ENCODE measurements at places on chromosomes 1 and 21.

DNA sequence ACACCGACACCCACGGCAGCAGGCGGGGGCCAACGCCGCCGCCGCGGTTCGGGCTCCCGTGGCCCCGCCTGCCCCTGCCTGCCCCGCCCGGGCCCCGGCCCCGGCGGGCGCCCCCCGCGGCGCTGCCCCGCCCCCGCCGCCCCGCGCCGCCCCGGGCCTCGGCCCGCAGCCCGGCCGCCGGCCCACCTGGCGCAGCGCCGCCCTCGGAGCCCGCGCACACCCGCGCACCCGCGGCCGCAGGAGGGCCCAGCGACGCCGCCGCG, at the start of gene WNT3A:
WNT3A (plus strand) TSS at position 213 of the 263 bp plus-strand sequence. CDS start 131 bp downstream, outside the sequence.
- no peak for DNase-seq

DNA sequence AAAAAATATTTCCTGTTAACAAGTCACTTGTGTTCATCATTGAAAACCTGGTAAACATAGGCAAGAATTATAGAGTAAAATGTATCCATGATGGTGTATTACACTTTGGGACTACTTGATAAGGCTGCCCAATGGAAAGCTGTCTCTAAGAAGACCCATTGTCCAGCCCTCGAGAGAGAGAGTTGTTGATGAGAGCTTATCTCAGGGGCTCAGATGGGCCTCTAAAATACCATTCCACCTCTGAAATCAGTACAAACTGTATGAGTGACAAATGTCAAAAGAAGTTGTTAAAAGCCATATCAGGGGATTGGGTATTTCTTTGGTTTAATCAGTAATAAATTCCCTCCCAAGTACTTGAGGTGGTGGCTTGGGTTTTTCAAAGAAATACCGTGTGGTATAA, 96.1 kb downstream of the KCNK1 start:
- no peak for DNase-seq

- DNase-seq: no peak
Observed at GRCh38 chr1:164472841-164473240, 86.1 kb upstream of the PBX1 start.

DNA sequence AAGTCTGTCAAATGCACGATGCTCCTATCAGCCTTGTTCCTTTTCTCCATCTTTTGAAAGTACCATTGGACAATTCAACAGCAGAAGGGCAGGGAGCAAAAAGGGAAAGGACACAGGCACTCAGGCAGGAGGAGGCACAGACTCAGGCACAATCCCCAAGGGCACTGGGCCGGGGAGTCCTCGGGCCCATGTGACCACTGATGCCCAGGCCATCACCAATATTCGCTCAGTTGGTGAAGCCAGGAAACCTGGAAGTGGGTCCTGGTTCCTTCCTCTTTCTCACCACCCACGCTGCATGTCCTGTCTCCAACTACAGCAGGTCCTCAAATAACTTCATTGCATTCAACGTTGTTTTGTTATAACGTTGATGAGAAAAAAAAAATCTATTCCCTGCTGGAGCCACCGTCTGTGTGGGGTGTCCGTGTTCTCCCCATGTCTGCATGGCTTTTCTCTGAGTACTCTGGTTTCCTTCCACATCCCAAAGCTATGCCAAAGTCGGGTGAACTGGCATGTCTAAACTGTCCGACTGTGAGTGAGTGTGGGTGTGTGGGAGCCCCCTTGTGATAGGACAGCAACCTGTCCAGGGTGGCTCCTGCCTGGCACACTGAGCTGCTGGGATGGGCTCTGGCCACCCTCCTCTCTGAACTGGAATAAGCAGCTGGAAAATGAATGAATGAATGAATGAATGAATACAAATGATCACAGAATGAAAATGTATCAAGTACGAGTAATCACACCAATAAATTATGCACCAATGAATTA, 12.5 kb downstream of the NID1 start:
- no peak for DNase-seq

DNA sequence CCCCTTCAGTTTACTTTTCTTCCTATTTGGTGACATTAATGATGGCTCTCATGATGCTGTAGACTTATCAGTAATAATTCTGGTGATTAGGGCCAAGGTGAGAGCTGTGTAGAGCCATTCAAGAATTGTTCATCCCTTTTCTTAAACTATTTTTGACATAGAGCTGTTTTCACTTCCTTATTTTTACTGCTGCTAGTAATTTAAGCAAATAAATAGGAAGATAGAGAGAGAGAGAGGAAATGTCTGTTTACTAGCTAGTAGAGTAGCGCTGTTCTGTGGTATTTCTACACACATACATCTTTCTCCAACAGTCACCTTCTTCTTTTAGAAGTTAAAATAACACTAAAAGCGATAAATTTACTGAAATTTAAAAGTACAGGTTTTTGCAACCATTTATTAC, 678.0 kb upstream of the ZP4 start:
- no peak for DNase-seq

- DNase-seq: no peak
Observed at GRCh38 chr1:219813294-219813693, 115.1 kb downstream of the SLC30A10 start.

- DNase-seq: no peak
Observed at GRCh38 chr1:203528976-203529835, 35.3 kb downstream of the OPTC start.

DNA sequence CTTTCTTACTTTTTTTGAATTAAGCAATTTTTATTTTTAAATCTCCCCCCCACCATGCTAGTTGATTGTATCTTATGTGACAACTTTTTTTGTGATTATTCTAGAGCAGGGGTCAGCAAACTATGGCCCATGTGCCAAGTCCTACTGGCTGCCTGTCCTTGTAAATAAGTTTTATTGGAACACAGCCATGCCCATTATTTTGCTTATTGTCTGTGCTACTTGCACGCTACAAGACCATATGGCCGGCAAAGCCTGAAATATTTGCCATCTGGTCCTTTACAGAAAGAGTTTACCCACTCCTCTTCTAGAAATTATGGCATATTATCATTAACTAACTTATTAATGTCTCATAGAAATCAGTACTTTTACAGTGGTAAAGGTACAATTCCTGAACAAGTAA, 51.7 kb downstream of the AK5 start:
- DNase-seq: no peak

- no peak for DNase-seq
Observed at GRCh38 chr1:152506899-152507498, 3.6 kb upstream of the LCE5A start.

DNA sequence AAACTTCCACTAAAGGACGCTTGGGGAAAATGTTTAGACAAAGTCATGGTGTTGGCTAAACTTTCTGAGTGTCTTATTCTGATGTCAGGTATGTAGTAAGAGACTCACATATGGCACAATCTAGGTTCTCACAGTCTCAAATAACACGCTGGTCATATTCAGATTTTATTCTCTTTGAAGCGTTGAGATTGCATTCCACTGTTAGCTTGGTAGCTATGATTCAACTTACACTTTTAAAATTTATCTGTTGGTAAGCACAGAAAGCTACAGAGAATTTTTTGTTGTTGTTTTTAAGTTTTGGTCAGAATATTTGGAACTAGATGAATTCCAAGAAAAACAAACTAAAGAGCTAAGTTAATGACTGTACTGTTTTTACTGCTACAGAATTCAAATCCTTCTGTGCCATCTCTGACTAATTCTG, 126.7 kb downstream of the PRRX1 start:
- no peak for DNase-seq

DNA sequence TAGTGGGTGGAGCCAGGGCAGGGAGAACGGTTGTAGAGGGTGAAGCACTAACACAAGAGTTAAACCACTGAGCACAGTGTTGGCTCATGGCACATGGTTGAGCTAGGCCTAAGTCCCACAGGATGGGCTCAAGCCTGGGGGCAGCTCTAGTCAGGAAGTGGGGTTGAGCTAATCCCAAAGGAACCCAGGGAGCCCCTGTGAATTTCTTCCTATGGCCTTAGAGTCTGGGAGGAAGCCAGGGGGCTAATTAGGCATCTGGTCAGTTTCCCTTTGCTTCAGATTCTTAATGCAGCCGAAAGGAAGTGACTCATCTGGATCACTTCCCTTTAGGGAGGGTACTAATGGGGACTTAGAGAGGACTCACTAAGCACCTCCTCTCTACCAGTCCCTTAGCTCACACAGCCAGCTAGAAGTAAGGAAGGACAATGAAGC, 10.1 kb downstream of the CFAP45 start:
- DNase-seq: peak; percentile 87

DNA sequence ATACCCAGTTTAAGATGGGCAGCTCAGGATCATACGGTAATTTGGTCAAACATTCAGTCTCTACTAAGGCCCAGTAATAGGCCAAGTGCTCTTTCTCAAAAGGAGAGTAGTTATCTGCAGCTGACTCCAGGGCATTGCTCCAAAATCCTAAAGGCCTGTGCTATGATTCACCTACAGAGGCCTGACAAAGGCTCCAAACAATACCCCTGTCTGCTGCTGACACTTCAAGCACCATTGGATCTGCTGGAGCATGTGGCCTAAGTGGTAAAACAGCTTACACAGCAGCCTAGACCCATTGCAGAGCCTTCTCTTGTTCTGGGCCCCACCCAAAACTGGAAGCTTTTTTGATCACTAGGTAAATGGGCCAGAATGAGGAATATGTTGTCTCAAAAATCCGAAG, 22.8 kb downstream of the SLAMF7 start:
- peak; percentile 79 for DNase-seq

- no peak for DNase-seq
Observed at GRCh38 chr1:227560393-227561173, 2.8 kb upstream of the ZNF678 start.

DNA sequence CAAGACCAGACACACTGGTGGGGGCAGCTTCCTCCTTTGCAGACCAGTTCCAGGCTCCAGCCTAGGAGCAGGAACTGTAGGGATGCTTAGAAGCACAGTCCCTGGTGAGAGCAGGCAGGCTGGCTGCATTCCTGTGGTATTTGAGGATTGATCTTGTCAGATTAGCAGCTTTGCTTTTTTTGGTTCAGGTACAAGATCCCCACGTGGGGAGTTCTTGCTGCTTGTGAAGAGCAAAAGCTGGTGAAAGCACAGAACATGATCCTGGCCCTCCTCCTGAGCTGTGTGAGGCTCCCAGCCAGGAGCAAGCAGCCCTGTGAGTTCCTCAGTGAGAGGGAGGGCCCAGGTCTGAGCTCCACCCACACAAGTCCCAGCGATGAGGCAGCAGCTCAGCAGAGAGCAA, 75.3 kb upstream of the ARTN start:
- DNase-seq: peak; percentile 99

DNA sequence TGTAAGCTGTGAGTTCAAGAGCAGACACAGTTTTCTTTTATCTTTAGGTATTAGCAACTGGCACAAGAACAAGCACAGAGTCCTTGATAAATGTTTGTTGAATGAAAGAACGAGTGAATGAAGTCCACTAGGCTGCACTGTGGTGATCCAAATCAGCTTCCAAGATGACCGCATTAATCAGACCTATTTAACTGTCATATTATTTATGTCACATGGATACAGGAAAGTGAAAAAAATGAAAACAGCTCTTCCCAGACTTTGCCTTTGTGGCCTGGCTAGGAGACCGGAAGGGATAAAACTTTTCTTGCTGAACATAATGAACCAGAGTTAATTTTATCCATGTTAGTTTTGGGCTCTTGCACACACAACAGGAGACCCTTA, 261.3 kb downstream of the TNR start:
- no peak for DNase-seq

DNA sequence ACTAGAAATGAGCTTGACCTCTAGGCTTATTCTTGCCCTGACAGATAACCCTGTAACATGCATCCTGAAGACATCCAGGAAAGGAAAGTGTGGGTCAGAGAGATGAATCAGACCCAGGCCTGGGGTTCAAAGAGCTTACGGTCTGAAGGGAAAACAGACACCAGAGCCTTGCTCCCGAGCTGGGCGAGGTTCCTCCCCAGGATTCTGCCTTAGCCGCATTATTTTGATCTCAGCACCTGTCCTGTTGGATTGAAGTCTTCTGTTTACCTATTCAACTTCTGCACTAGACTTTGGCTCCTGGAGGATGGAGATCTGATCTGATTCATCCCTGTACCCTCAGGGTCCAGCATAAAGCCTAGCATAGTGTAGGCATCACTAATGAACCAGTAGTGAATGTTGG, 1.9 kb downstream of the CYP4B1 start:
- no peak for DNase-seq

DNA sequence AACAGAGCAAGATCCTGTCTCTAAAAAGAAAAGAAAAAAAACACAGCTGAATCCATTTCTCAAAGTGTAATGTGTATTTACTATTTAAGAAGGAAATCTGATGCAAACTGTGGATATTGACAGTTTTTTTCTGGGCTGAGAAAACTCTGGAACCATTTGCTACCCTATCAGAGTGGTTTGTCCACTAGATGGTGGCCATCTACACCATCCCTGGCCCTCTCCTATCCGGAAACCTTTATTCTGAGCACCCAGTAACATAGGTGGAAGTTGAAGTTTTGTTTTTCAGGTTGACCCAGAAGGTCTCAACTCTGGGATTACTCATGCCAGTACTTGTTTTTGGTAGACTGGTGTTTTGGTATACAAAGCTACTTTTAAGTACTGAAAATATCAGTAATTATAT, 20.2 kb downstream of the ECHDC2 start:
- no peak for DNase-seq

- DNase-seq: peak; percentile 36
Observed at GRCh38 chr1:201267481-201268229, 15.7 kb upstream of the PKP1 start.

- DNase-seq: peak; percentile 45
Observed at GRCh38 chr1:204420039-204421004, 8.7 kb upstream of the PPP1R15B start.

DNA sequence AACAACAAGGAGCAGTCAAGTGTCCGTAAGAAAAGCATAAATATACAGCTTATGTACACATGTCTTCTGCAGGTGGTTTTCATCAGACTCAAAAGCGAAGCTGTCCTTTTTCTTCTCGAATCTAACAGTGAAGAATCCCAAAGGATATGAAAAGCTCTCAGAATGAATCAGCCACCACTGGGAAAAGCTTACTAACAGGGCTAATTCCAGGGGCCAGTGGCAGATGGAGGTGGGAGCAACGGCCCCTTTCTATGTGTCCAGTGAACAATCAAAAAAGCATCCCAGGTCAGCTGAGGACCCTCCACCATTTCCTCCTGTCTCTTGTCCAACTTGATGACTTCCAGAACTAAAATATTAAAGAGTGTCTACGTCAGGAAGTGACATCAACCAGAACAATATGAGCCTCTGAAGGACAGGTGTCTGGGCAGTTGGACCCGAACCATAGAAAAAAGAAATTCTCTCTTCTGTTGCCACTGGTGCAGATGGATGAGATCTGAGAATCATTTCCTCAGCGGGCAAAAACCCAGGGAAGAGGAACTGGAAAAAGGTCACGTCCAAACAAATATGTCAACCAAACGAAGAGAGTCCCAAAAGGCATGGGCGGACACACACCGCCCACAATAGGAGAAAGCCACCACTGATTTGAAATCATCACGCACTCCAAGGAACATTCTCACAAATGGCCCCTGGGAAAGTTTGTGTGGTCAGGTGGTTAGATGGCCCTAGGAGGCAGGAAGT, 70.4 kb upstream of the TIAM1 start:
- peak; percentile 35 for DNase-seq

- no peak for DNase-seq
Observed at GRCh38 chr1:43924516-43924915, 9.1 kb upstream of the ARTN start.

DNA sequence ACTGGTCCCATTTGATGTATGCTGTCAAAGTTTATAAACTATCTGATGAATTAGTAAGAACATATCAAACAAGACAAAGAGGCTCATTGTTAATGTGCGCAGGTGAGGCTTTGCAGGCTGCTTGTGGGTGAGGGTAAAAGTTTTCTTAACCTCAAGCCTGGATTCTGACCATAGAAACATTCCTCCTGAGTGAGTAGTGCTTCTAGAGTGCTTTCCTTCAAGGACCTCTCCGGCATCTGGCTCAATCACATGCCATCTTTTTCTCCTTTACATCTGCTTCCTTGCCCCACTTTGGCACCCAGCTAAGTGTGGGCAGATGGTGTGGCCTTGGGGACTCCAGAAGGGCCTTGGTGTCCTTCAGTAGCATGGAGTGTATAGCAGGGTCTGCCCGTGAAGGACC, 104.0 kb downstream of the ROR1 start:
- peak; percentile 85 for DNase-seq

Data from islet precursor cell (in vitro differentiated cells).